ENCODE measurements at places on chromosomes 3 and 15. TPM values are rescaled to one million over a fixed set of nuclear protein-coding genes. Genes with fewer than 3 reads are reported as not detected.

DNA sequence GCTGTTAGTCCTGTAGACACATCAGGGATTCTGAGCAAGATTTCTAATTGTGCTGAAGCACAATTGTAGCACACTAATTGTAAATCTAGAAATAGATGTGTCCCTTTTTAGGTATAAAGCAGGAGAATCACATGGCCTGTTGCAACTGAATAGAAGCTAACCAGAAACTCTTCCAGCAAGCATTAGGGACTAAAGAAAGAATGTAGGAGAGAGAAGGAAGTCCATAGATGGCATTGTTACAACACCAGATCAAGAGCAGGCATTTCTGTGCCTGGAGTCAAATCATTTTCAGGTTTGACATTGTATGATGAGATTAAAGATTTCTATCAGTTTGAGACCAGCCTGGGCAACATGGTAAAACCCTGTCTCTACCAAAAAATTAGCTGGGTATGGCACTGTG is 27.4 kb downstream of the CALML4 start:
- DNase-seq: no peak

CCR3 gene
- polyA plus RNA-seq: not detected

GRCh38 chr3:112128843-112129727 is 4.0 kb downstream of the GCSAM start:
- no peak for DNase-seq

VWA5B2 gene
- polyA plus RNA-seq: 1.8 TPM

TRH gene
- 0.45 TPM for polyA plus RNA-seq

GRCh38 chr3:66463054-66463631 is 37.7 kb downstream of the LRIG1 start:
- no peak for DNase-seq

ZPLD1 gene
- polyA plus RNA-seq: 0.49 TPM

GRCh38 chr15:73691396-73691795 is 7.2 kb downstream of the CD276 start:
- DNase-seq: no peak

Data from left renal cortex interstitium (tissue), 4 donors.